Skeletal muscle cell (primary cell): ENCODE measurements at places on chromosomes 5 and 9.

DNA sequence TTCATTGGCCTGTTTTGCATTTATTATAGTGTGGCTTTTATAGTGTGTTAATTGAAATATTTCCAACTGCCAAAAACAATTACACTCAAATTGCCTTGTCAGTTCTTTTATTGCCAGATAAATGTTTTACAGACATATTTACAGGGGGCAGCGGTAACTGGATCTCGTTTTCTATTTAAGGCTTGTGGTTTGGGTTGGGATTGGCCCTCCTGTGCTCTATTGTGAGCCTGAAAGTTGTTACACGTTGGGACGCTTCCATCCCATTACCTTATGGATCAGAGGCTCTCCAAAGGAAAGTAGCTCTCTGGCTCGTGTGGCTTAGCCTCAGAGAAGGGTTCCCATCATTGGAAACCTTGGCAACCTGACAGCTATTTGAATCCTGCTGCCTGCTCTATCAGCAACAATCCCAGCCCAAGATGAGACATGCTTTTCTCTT, 20.8 kb downstream of the DNAI1 start:
- DNase-seq: no peak

DNA sequence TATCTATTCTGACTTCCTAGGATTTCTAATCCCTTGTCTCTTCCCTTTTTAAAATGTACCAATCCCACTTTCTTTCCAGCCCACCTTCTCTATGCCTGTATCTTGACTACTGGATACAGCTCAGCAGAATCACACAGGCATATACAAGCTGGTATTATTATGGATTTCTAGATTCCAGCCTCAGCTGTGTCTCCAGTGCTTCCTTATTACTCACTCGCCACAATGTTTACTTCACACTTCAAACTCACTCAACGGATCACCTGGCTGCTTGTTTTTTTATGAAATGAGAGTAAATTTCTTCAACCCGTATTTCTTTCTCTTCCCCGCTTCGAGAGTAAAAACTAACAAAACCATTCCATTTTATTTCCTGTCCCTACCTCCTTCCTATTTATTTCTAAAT, 38.8 kb downstream of the CWC27 start:
- no peak for DNase-seq

DNA sequence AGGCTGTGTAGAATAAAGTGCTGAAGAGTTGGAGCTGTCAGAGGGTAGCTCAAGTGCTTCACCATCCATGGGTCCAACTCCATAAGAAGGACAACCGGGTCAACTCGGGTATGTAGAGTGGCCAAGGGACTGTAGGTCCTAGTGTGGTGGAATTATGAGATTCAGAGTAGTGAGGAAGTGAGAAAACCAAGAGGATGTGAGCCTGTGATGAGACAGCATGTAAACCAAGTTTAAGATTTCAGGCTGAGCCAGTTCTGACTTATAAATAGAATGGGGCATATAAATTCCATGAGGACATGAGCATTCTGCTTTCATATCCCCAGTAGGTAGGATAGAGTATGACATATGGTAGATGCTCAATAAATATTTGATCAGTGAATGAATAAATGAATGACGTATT, 96.3 kb downstream of the CFAP95 start:
- DNase-seq: no peak

DNA sequence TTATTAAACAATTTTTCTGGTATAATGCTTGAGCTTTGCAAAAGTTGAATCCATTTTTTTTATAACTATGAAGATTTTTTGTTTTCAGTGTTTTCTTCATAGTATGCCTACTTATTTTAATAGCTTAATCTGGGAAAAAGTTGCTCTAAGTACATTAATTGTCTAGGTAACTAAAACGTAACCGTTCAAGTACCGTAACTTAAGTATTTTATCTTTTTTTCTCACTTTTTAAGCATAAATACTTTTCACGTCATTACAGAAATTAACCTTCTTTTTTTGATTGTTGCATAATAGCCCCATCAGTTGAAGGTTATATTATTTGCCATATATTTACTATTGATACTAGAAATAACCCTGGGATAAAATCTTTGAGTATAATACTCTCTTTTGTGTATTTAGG, 15.2 kb downstream of the TNPO1 start:
- no peak for DNase-seq

GRCh38 chr5:81852291-81853029, 101.6 kb upstream of the SSBP2 start:
- DNase-seq: no peak

DNA sequence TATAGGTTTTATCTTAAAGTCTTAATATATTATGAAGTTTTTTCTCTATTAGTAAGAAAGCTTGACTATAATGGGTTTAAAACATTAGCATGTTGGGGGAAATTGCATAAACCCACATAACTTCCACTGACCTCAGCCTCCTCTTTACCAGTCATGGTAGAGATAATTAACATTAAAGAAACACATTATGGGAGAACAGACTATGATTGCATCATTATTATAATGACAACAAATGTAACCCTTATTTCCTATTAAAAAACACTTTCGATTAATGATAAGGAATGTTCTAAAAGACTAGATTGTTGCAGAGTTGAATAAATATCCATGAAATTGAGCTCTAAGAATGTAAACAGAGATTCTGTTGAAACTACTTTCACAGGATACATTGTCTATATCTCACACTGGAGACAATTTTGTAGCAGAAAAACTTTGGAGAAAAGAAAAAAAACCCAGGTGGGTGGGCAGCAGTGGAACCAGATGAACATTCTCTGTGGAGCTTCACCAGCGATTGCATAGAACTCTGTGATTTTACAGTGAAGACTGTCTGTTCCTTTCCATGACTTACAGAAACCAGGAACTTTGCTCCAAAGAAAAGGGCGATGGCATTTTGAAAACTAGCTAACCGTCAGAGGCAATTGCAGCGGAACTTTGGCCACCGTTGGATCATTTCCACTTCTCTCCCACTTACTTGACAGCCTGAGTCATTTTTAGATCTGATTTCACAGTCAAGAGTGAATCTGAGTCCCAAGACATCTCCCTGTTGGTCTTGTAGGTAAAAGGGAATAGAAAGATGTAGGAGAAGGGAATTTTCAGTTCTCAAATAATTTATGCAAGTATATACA, 21.0 kb upstream of the ERAP2 start:
- peak; percentile 77 for DNase-seq

DNA sequence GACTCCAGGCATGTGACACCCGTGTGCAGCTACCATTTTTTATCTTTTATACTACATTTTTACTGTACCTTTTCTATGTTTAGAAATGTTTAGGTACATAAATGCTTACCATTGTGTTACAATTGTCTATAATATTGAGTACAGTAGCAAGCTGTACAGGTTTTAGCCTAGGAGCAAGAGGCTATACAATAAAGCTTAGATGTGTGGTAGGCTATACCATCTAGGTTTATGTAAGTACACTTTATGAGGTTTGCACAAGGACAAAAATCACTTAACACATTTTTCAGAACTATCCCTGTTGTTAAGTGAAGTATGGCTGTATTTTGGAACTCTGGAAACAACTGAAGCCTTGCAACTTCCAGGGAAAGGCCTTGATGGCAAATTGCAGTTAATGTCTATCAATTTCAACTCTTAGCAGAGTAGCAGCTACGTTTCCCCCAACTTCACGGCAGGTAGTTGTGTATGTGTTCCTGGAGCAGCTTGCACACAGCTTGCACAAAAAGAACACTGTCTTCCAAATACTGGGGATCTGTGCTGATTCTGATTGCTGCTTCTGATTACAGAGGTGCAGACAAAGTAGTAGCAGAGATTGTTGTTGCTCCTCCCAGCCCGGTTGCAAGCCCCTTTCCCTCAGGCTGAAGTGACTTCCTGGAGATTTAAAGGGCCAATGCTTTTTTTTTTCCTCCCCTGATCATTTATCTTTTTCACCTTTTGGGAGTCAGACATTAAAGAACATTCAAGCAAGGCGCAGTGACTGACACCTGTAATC, 30.0 kb downstream of the SIL1 start:
- no peak for DNase-seq

DNA sequence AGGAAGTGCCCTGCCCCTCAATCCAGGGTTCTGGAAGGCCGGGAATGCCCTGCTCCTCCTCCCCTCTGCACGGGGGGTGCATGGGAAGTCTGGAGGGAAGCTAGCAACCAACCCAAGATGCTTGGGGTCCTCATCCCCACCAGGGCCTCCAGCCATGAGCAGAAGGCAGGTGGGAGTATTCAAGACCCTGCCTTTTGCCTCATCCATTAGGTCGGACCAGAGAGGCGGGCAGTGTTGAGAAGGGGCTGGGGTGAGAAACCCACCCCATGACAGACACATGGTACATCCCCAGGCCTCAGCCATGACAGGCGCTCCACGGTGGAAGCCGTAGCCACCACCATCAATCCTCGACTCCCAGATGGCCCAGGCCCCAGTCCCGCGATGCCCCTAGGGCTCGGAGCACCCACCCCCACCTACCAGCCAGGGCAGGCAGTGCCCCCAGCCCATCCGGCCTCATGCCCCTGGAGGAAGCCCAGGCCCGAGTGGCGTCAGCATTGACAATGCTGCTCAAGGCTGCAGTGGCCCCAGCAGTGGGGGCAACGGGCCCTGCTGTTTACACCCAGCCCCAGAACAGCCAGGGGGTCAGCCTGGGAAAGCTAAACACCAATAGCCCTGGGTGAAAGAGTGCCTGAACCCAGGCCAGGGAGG, 8.6 kb downstream of the NR5A1 start:
- no peak for DNase-seq

GRCh38 chr9:136229096-136230065, 16.2 kb downstream of the QSOX2 start:
- no peak for DNase-seq

DNA sequence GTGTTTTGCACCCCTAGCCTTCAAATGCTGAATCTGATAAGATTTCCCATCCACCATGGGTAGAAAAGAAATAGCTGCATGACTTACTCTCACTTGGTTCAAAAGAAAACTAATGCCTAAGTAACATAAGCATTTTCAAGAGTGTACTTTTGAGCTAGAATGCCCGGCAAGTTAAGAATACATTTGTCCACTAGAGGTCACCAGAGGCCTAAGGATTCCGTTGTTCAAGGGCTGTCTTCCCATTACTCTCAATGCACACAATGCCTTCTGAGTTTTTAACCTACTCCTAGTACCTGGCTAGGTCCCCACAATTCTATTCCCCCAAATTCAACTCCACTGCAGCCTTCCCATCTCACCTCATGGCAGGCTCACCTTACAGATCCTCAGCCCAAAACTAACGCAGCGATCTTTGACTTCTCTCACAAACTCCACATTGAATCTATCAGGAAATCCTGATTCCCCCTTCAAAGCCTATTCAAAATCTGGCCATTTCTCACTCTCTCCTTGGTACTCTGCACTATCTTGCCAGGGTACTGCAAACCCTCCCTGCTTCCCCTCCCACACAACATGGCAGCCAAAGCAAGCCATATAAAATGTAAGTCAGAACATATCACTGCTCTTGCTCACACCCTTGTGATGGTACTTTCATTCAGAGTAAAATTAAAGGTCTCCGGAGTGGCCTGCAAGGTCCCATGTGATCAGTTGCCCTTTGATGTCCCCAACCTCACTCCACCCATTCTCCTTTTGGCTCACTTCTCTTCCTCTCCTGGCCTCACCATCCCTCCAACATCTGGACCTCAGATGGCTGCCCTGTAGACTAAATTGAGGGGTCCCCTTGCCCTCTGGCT, 13.4 kb downstream of the OXCT1 start:
- no peak for DNase-seq

GRCh38 chr5:98768160-98768959, 5.1 kb upstream of the RGMB start:
- DNase-seq: no peak
